ENCODE measurements at places on chromosomes 5 and 9.

- DNase-seq, result no peak
Observed at GRCh38 chr5:91867799-91868198, 484.7 kb upstream of the ARRDC3 start.

DNA sequence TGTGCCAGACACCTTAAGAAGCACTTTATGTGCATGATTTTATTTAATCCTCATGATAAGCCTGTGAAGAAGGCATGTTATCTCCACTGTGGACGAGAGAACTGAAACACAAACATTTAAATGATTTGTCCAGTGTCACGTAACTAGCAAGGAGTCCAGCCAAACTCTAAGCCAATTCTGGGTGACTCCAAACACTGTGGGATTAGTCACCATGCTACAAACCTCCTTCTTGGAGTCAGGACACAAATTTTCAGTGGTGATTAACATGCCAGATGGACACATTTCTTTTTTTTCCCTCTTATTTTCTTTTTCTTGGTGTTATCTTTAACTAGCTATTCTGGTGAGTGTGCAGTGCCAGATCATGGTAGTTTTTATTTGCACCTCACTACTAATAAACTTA, 316.8 kb downstream of the NDUFS4 start:
- DNase-seq, result peak; percentile 11

GRCh38 chr5:28850320-28850921, 1812.0 kb upstream of the CDH9 start:
- DNase-seq, result no peak

- no peak for DNase-seq
Observed at GRCh38 chr5:9174446-9174845, 371.4 kb downstream of the SEMA5A start.

- no peak for DNase-seq
Observed at GRCh38 chr9:13118313-13118712, 161.2 kb downstream of the MPDZ start.

- DNase-seq, result peak; percentile 71
Observed at GRCh38 chr5:75640395-75640794, 29.1 kb downstream of the ANKDD1B start.

DNA sequence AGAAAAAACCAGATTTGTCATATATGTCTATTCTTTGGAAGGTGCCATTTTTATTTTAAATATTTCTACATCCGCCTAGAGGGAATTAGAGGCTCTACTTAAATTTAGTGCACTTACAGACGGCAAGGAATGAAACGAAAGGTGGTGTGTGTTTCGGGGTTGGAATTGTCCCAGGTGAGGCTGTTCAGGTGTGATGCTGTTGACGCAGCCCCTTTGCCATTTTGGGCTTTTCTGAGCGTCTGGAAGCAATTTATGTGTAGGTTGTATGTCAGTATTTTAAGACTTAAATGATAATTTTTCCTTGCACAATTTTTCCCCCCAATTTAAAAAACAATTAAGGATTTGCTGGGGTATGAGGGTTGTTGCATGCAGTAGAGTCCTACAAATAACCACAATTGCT, 2.0 kb downstream of the TENT4A start:
- DNase-seq, result no peak

- no peak for DNase-seq
Observed at GRCh38 chr9:101478906-101479305, 43.3 kb upstream of the ALDOB start.

GRCh38 chr5:143251190-143251589, 152.3 kb downstream of the NR3C1 start:
- no peak for DNase-seq

DNA sequence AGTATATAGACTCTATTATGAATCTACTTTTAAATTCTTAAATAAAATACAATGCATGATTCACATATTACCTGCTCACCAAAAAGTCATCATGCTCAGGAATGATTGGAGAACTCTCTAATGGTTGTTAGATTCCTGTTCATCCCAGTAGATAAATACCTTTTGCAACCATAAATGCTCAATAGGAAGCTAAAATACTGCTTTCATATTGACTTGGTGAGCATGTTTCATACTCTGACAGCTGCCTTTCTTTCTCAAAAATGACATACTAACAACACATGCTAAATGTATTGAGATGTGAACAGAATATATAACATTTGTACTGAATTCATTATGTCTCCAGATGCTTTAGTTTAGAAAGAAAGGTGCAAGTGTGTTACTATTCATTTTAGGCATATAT, 79.6 kb upstream of the SLCO6A1 start:
- DNase-seq, result no peak

- DNase-seq, result no peak
Observed at GRCh38 chr5:171849585-171850323, 64.1 kb downstream of the SMIM23 start.

DNA sequence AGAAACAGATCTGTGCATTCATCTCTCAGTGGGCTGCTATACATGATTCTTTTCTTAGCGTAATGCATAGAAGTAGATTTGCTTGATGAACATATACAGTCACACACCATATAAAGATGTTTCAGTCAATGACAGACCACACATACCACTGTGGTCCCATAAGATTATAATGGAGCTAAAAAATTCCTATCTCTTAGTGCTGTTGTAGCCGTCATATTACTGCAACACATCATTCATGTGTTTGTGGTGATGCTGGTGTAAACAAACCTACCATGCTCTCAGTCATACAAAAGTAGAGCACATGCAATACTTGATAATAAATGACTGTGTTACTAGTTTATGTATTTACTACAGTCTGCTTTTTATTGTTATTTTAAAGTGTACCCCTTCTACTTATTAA, 214.3 kb downstream of the ARHGAP26 start:
- no peak for DNase-seq

GRCh38 chr5:80712919-80713318, 58.1 kb upstream of the DHFR start:
- DNase-seq, result no peak

DNA sequence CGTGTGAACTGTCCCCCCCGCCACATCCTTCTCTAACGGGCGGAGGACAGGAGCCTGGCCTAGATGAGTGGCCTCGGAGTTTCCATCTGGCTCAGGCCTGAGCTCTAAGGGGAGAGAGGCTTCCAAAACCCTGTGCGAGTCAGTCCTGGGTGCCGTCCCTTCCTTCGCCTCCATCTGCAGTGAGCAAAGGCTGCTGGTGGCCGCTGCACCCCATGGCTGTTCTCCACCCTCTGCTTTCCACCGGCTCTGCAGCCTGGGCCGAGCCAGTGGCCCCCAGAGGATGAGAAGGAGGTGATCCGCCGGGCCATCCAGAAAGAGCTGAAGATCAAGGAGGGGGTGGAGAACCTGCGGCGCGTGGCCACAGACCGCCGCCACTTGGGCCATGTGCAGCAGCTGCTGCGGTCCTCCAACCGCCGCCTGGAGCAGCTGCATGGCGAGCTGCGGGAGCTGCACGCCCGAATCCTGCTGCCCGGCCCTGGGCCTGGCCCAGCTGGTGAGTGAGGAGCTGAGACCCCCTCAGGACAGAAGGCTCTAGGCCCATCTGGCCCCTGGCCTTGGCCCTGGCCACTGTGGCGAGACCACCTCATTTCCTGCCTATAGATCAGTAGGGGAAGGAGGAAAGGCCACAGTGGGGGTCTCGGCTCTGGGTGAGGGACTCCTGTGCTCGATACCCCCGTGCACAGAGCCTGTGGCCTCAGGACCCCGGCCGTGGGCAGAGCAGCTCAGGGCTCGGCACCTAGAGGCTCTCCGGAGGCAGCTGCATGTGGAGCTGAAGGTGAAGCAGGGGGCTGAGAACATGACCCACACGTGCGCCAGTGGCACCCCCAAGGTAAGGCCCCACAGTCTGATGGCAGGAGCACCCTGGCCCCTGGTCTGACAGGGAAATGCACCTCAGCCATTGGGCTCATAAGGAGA, 3.0 kb downstream of the PKN3 start:
- DNase-seq, result no peak

DNA sequence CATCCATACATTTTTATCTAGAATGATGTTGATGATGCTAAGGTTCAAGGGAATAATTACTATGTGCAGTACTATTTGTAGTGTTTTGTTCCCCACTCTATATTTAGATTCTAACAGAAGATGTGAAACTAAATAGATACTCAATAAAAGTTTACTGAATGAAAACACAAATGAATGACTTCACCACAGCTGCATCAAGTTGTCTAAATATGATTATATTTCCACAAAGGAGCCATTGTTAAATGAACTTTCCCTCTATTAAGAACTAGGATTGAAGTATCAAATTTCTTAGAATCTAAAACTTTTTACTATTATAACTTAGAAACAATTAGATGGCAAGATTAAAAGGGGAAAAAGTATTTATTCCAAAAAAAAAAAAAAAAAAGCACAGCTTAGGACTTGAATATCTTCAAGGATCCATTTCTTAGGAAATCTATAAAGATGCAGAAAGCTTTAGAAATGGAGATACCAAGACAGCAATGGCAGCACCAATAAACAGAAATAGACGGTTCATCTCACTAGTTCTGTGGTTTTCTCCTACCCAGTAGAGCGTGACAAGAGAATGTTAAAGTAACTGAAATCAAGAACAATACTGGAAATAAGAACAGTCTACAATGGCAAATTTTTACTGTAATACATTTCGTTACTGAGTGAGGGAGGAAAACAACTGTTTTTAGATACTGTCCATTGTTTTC, 347.6 kb downstream of the EBF1 start:
- DNase-seq, result no peak

- no peak for DNase-seq
Observed at GRCh38 chr5:14153071-14153864, 10.1 kb downstream of the TRIO start.

DNA sequence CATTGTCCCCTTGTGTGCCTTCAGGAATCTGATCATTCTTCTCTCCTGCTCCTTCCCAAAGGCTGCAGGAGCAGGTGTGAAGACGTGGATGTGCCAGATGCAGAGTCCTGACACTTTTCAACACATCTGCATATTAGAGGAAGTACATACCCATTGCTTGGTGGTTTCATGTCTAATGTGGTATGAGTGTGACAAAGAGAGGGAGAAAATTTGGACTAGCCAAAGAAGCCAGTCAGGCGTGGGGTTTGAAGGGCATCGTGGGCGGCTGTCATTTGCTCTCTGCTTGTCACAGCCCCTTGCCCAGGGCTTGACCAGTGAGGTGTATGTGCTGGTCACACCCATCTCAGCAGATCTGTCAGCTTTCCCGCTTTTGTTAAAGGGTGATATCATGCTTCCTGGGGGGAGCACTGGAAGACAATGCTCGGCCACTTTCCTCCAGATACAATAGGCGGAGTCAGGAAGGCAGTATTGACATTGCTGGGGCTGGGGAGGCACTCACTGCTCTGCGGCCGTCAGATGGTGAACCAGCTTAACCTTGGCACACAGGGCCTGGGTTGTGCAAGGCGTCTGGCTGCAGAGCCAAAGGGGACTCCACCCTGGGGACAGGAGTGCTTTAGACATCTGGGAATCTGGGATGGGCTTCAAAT, 8.6 kb downstream of the TEK start:
- DNase-seq, result peak; percentile 35

GRCh38 chr9:93114169-93114983, 18.4 kb downstream of the CARD19 start:
- DNase-seq, result no peak

All from H54 (cell line).